ENCODE measurements at places on chromosomes 1 and 21. TPM values are rescaled to one million over a fixed set of nuclear protein-coding genes. Genes with fewer than 3 reads are reported as not detected.

Gene IL12RB2
- total RNA-seq = 0.14 TPM

Gene DHX9
- 174 TPM for total RNA-seq

Gene SYT14
- 0.06 TPM for total RNA-seq

Gene DIRAS3
- 0.96 TPM for total RNA-seq

Gene SPRR2B
- not detected for total RNA-seq

Gene SUSD4
- total RNA-seq = 0.67 TPM

Gene ADAMTS4
- total RNA-seq = not detected

Gene MCOLN3
- 2.8 TPM for total RNA-seq

Gene ZNF496
- 19.2 TPM for total RNA-seq

Gene HAO2
- not detected for total RNA-seq

Gene KCNJ9
- not detected for total RNA-seq

Gene MIXL1
- total RNA-seq = not detected

Gene PGLYRP4
- not detected for total RNA-seq

Gene CNR2
- not detected for total RNA-seq

Gene NKAIN1
- 1.1 TPM for total RNA-seq

Gene CDC7
- total RNA-seq = 6.8 TPM

Gene EFNA1
- total RNA-seq = 17.7 TPM

Gene CD53
- total RNA-seq = not detected

Gene TCEA3
- total RNA-seq = 0.86 TPM

Gene GPR25
- total RNA-seq = not detected

Gene ADIPOR1
- 67.2 TPM for total RNA-seq

Gene UBE2G2
- total RNA-seq = 33.3 TPM

Gene MAP1LC3C
- 0.11 TPM for total RNA-seq

Gene SOAT1
- 34.9 TPM for total RNA-seq

Gene CD1C
- total RNA-seq = not detected

Gene RIPK4
- total RNA-seq = 20.0 TPM

Gene LCE1F
- total RNA-seq = not detected

Gene ASAP3
- 7.8 TPM for total RNA-seq

Gene CCDC27
- total RNA-seq = not detected

Gene TCHHL1
- total RNA-seq = not detected

Gene DISC1
- total RNA-seq = 0.29 TPM

All from A549 treated with dexamethasone at 1 μM for 4 hours (cell line).